ENCODE measurements at places on chromosomes 7 and 10.

- peak; percentile 86 for DNase-seq
Measured at GRCh38 chr10:11286261-11286852, 268.7 kb downstream of the CELF2 start.

DNA sequence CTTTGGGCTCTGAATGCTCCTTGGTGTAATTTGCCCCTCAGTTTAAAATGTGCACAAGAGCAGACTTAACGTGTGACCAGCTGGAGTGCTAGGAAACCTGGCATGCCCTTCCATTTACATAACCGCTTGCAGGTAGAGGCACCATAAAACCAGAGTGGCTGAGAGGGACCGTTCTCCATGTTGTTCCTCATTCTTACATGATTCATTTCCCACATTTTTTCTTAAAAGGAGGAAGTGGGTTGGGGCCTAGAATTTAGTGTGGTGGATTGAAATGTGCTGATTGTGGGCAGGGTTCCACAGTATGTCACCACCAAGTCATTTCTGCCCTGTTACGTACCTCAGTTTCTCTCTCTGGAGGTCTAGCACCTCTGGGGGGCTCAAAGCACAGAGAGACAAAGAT, 375.8 kb upstream of the VSTM2A start:
- no peak for DNase-seq

DNA sequence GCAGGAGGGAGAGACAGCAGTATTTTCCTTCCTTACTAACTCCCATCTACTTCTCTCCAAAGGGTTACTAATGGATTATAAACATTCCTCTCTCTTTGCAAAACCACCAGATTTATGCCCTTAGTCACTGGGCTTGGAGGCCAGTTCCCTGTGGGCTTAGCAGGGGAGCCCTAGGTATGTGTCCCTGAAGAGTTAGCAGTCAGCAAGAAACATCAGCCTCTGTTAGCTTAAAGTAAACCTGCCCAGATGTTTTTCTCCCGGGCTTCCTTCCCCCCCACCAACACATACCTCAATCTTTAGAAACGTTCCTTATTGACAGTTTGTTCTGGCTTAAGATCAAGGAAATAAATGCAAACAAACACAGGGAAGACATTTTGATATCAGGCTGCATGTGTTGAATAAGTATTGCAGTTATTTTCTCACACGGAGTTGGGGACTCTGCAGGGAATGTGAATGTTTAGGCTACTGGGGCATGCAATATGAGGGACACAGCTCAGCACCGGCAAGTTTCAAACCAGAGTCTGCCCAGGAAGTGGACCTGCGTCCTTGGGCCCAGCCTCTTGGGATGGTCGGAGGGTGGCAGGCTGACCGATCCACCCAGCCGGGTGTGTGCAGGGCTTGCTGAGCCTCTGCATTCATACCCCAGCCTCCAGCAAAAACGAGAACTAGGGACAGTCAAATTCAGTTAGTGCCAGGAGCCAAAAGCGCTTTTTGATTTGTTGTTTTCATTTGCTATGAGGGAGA, 252.0 kb upstream of the GRB10 start:
- no peak for DNase-seq

DNA sequence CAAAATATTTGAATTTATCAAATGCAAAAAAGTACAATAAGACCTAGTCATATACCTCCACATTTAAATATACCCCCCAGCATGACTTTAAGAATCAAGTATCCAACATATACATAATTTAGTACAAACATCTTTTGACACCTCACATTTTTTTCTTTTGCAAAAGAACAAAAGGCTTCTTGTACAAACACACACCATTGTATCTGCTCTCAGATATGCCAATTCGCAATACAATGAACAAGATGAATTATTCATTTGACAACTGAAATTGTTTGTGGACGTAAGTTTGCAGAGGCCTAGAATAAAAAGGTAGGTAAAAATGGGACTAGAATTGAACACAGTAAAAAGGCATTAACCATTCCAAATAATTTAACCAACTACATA, 154.4 kb downstream of the CACNA2D1 start:
- DNase-seq, result no peak

DNA sequence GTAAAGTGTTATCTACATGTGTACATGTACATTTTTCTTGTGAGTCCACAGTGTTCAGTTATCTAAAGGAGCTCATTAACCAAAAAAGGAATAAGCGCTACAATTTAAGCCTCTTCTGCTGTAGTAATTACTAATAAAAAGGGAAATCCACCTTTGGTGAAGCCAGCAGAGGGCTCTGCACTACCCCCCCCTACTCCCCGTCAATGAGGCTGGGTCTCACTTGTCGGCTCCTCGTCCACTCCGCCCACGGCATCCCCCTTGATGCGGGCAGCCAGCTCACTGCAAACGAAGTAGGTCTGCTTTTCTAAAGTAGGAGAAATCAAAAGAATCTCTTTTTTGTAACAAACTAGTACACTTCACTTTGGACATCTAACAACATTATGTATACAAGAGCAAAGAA, 4.7 kb upstream of the WASHC2A start:
- no peak for DNase-seq

GRCh38 chr7:155710530-155710929, 66.1 kb downstream of the RBM33 start:
- DNase-seq, result peak; percentile 77

- DNase-seq, result no peak
Measured at GRCh38 chr10:78798976-78799730, 269.6 kb upstream of the ZMIZ1 start.

DNA sequence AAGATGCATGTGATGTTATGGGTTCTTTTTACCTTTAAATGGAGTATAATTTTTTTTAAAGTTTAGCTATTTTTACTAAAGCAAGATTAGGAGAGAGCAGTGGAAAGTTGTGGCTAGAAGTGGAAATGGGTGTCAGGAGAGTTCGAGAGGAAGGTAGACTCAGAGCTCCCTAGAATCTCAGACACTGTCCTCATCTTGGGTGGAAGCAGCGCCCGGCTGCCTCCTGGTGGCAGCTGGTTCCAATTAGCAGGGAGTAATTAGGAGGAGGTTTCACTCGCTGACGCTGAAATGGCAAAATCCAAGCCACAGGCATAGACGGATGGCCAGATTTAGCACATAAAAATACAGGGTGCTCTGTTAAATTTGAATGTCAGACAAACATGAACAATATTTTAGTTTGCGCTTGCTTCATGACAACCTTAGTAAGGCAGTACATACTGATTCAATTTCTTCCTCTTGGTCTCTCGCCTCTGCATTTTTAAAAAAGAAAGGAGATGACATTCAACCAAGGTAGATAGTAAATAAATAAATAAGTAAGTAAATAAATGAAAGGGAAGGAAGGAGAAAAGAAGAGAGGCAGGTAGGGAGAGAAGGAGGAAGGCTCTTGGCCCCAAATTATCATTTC, 58.5 kb downstream of the LGI1 start:
- DNase-seq, result peak; percentile 44

DNA sequence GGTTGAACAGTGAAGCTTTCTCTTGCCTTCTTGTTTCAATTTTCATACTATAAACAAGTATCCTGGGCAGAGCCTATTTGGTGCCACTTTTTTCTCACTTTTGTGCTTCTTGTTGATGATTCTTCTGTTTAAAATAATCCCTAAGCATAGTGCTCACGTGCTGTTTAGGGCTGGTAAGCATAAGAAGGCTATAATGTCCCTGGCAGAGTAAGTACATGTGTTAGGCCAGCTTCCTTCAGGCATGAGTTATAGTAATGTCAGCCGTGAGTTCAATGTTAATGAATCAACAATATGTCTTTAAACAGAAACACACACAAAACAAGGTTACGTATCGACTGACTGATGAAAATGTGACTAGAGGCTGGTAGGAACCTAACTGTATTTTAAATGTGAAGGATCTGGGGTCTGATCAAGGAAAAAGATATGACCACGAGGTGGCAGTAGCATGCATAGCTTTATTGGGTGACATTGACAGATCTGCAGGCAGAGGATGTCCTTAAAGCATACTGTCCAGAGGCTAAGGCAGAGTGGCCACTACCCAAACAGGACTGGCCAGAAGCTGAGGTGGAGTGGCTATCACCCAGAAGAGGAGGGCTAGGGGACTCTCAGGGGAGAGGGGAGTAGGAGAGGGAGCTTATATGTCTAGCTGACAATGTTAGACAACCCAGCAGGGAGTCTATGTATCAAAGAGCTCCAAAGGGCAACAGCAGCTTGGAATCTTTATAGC, 113.7 kb downstream of the BRAF start:
- peak; percentile 78 for DNase-seq

DNA sequence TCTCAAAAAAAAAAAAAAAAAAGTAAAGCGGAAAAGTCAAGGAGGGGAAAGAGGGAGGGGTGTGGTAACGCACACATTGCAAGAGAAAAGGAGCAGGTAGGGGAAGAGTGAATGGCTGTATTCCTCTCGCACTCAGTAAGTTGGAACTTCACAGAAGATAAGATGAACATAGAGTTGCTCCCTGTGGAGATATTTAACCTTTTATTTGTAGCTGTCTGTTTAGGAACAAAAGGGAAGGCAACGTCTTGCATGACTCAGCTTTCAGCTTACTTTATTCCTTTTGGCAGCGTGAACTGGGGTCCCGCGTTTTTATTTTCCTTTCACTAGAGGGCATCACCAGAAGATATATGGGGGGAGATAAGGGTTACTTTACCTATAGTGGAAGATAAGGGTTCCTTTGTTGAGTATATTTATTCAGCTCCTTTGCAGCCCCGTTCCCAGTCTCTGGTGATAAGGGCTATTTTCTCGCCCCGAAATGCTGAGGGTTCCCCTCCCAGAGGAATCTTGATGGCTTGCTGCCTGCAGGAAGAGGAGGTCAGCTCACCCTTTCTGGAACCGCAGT, 78.5 kb downstream of the APBB1IP start:
- no peak for DNase-seq

DNA sequence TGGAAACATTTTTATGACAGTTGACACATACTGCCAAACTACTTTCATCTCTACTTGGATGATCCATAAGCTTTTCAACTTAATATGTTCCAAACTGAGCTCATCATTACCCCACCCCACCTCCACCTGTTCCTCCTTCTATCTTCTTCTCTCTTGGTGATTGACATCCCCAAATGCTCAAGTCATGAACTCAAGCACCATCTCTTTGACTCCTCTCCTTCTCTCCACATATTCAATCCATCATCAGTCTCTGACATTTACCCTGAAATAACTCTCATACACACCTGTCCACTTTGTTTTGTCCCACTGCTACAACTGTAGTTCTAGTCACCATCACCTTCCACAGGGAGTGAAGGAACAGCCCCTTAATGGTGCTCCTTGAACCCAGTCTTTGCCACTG, 43.3 kb downstream of the SGCE start:
- DNase-seq, result no peak

- DNase-seq, result no peak
Measured at GRCh38 chr10:84230359-84230758, 5.0 kb upstream of the LRIT2 start.

- DNase-seq, result no peak
Measured at GRCh38 chr7:69049326-69049725, 548.9 kb upstream of the AUTS2 start.

- no peak for DNase-seq
Measured at GRCh38 chr7:28958980-28959347, 834 bp upstream of the TRIL start.

DNA sequence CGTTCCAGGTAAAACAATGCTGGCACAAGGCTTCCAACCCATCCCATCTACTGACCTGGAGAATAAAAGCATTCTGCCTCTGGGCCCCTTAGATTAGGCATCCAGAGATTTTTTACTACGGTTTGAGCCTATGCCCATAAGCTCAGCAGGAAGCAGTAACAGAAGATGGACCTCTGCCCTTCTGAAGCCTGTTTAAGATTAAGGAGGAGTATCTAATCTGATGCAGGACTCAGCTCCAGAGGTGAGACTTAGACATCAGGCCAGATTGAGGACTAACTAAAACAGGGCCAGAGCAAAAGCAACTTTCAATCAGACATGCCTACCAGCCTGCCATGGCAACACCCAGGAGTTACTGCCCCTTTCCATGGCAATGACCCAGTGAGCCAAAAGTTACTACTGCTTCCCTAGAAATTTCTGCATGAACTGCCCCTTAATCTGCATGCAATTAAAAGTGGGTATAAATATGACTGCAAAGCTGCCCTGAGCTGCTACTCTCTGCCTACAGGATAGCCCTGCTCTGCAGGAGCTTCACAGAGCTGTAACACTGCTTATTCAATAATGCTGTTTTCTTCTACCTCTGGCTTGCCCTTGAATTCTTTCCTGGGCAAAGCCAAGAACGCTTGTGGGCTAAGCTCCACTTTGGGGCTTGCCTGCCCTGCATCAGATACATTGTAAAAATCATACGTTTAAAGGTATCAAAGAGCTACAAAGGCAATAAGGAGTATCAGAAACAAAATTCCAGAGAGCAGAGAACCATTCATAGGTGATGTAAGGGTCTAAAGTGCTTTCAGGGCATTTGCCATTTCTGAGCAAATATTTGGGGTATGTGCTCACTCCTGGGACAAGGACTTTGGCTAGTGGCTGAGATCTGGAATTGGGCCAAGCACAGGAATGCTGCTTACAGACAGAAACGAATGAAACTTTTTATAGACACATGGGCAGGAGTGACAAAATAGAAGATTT, 25.0 kb upstream of the CNNM1 start:
- DNase-seq, result no peak

- DNase-seq, result no peak
Measured at GRCh38 chr7:116443101-116443523, 56.4 kb upstream of the CAV2 start.

- DNase-seq, result no peak
Measured at GRCh38 chr7:85306115-85306514, 119.3 kb upstream of the SEMA3D start.

GRCh38 chr7:91263384-91264045, 718 bp upstream of the FZD1 start:
- DNase-seq, result peak; percentile 41

GRCh38 chr7:83648464-83649241, at the start of gene SEMA3E:
TSS of gene SEMA3E (minus strand) at chr7:83649139.
- peak; percentile 9 for DNase-seq

GRCh38 chr10:74949843-74950765, 123.7 kb downstream of the KAT6B start:
- no peak for DNase-seq

DNA sequence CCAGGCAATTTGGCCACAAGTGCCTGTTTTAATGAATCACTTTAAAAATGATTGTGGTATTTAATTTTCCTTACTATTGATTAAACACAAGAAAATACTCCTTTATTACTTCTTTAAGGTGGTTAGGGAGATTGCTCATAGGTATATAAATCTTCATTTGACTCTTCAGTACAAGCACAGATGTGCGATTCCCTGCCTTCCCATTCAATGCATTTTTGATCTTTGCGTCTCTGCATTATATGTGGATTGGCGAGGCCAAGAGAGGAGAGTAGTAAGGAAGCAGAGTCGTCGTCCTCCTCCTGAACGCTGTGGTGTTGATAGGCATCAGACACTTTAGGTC, 683.7 kb downstream of the LRMDA start:
- no peak for DNase-seq

DNA sequence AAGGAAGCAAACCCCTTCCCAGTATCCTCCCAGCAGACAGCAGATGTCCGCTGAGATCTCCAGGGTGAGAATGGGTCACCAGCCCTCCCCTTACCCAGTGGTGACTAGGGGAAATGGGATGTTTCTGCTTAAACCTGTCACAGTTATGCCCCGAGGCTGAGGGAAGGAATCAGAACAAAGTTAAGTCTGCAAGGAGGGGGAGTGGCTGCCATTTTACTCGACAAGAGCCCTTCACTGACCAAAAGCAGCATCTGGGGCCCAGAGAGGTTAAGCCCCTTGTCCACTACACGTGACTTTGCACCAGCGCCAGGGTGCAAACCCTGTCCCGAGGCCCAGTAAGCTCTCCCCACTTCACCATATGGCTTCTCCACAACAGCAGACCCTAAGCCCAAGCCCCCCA, 4.6 kb upstream of the NANOS1 start:
- no peak for DNase-seq

Data from GM12865 (cell line).